ENCODE measurements at places on chromosomes 1 and 21.

DNA sequence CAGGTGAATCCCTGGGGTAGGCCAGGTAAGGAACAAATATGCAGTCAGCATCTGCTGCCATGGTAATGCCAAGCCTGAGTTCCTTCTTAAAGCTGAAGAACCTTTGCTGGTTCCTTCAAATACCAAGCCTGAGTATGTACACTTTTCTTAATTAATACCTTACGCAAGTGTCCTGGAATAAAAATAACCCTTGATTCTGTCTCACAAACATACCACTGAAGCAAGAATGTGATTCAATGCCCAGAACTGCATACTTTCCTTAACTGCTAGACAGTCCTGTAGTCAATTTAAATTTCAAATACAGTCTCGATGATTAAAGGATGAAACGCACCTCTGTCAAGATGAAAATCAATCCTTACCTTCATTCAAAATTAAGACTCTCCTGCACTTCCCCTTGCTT, 634.0 kb upstream of the CHRM3 start:
- no peak for DNase-seq

GRCh38 chr1:33301273-33301984, 19.5 kb downstream of the A3GALT2 start:
- no peak for DNase-seq

DNA sequence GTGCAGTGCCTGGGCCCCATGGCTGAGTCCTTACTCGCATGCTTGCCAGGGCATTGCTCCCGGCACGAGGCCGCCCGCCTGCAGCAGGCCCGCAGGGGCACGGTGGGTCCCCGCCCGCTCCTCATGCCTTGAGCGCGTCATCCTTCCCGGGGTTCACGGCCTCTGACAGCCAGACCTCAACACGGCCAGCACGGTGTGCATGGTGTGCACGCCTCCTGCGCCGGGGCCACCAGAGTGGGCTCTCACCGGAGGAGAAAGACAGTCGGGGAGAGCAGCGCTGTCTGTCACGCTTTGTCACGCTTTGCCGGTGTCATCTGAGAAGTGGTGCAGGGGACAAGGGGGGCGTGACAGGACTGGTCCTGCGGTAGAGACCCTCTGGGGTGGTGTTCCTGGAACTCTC, 11.9 kb upstream of the COL18A1 start:
- DNase-seq, result no peak

DNA sequence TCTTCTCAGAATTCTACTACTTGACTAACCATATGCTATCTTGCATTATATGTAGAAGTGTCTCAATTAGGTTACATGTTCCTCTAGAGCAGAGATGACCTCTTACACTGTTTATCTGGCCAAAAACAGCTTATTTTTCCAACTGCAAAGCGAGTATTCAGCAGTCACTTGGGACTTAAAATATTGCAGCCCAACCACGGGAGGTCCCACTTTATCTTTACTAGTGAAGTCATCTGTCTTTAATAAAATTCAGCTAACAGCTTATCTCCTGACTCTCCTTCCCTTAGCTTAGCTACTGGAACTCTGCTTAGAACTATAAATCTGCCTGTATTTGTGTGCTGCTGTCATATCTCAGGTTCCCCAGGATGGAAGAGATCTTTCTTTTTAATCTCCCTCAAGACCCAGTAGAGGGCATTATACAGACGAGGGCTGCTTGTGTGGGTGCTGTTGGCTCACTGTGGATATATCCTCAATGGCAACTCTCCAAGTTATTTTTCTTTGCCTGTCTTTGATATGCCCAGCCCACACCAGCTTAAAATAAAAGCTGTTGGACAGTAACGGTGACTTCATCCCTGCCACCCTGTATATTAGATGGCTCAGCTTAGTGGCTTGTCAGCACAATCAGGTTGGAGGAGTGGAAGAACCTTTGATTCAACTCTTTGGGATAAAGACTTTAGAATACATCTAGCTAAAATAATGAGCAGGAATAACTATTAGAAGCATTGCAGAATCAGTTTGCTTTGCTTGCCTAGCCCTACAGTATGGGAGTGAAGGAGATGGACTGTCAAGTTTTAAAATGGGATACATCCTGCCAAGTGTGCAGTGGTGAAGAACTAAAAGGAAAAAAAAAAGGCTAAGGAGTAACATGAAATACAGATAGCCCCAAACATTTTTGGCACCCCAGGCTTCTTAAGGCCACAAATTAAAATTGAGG, 9.6 kb downstream of the ENSA start:
- no peak for DNase-seq

GRCh38 chr1:192951691-192952460, 107.3 kb downstream of the UCHL5 start:
- DNase-seq, result no peak

GRCh38 chr1:114253900-114254299, 100.2 kb upstream of the SYT6 start:
- DNase-seq, result no peak

DNA sequence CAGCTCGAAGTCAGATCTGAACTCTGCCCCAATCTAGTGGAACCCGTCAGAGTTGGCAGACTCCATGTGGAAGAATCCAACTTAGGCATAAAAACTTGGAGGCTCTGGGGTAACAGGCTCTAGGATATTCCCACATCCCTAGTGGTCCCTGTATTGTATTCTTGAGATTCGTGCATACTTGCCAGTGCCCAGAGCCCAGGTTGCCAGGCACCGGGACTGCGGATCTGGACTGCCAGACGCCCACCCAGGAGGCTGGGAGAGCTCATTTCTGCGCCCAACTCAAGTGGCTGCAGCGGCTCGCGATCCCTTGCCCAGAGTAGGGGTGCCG, 1.1 kb downstream of the GRIK1 start:
- no peak for DNase-seq

- DNase-seq, result no peak
Observed at GRCh38 chr1:228977741-228978140, 242.5 kb downstream of the RHOU start.

GRCh38 chr1:161805399-161806197, 39.5 kb downstream of the ATF6 start:
- DNase-seq, result no peak

GRCh38 chr1:172708452-172708851, 49.5 kb downstream of the FASLG start:
- DNase-seq, result no peak

DNA sequence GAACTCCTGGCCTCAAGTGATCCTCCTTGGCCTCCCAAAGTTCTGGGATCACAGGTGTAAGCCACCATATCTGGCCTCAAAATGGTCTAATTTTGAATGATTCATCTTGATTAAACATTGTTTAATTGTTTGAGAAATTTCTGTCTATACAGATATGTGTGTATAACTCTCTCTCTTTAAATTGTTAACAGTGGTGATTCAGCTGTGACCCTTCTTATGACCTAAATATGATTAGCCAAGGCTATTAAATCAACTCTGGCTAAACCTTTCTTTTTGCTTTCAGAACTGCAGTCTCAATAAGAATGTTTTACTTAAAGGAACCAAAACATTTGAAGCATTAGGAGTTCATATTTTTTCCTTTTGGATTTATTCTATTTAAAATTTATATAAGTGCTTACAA, 19.2 kb upstream of the B3GALT5 start:
- DNase-seq, result no peak

- no peak for DNase-seq
Observed at GRCh38 chr21:35924714-35925301, 135.5 kb downstream of the SETD4 start.

DNA sequence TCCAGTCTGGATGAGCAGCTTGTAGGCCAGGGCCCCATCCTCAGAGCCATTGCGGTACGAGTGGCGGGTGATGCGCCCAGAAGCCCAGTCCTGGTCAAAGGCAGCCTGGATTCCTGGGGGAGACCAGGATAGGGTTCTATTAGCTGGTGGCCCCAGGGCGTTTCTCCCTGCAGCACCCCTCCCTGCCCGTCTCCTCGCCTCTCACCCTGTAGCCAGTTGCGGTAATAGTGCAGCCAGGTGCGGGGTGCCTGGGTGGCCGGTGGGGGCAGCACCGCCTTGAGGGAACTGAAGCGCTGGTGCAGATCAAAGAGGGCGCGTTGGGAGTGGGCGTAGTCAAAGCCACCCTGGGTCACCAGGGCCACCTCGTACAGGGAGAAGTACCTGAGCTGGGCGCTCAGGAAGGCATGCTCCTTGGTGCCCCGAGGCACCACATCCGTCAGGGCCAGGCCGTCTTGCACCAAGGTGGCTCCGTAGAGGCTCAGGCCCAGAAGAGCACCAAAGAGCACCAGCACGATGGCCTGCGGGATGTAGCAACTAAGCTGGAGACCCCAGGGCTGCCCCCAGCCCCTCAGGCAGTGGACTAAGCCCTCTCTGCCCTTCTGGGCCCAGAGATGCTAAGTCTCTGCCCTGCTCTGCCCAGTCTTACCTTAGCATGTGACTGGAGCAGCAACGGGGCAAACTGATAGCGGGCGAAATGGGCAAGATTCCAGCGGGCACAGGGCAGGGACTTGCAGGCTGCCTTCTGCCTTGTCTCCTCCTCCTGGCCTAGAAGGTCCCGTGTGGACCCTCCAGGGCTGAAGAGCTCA, 15.7 kb downstream of the PTCH2 start:
- no peak for DNase-seq

- no peak for DNase-seq
Observed at GRCh38 chr1:246039584-246039983, 467.5 kb downstream of the SMYD3 start.

DNA sequence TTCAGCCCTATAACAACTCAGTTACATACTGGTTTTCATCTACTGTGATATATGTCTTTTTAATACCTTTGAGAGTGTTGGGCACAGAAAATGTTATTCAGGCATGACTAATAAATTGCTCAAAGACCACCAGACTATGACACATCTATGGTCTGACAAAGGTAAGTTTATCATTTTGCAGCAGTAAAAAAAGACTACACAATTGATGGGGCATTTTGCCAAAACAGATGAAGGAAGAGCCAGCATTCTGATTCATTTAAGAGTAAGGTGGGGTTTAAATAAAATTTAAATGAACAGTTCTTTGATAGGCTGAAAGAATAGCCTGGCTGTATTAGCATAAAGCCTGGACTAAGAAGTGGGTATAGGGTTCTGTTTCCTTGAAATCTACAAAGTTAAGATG, 8.8 kb upstream of the RNPC3 start:
- no peak for DNase-seq

DNA sequence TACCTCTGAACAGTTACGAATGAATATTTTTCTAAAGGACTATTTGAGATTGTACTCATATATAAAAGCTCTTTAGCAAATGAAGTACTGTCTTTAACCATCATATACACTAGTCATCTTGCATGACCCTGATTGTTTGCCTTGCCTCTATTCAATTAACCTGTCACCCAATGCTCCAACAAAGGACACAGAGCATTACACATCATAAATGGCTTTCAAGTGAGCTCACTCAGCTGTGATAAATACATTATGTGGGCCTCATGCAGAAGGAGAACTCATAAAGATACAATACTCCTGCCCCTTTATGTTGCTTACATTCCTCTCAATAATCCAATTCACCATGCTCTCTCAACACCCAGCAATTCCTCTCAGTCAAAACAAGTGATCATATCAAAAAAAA, 993.0 kb upstream of the PRMT6 start:
- DNase-seq, result no peak

GRCh38 chr1:228871314-228872061, 136.2 kb downstream of the RHOU start:
- no peak for DNase-seq

- DNase-seq, result no peak
Observed at GRCh38 chr1:3080053-3080955, 11.3 kb downstream of the PRDM16 start.

- DNase-seq, result no peak
Observed at GRCh38 chr21:34890724-34891612, 158.1 kb downstream of the RUNX1 start.

GRCh38 chr1:168631671-168632400, 55.4 kb downstream of the XCL1 start:
- no peak for DNase-seq

DNA sequence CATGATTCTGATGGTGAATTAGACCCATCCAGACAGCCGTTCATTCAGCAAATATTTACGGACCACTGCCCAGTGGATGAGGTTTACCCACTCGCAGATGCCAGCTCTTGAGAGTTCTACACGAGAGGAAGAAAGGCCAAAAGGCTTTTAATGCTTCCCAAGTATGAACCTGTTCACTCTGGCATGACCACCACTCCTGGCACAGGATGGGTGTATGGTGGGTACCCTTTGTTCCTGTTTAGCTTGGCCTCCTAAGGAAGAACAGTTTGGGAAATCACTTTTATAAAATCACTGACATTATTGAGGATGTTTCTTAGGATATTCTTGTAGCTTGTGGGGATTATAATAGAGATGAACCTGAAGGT, 67.2 kb downstream of the HMGB4 start:
- no peak for DNase-seq

- DNase-seq, result no peak
Observed at GRCh38 chr1:88463401-88463985, 220.6 kb upstream of the PKN2 start.

DNA sequence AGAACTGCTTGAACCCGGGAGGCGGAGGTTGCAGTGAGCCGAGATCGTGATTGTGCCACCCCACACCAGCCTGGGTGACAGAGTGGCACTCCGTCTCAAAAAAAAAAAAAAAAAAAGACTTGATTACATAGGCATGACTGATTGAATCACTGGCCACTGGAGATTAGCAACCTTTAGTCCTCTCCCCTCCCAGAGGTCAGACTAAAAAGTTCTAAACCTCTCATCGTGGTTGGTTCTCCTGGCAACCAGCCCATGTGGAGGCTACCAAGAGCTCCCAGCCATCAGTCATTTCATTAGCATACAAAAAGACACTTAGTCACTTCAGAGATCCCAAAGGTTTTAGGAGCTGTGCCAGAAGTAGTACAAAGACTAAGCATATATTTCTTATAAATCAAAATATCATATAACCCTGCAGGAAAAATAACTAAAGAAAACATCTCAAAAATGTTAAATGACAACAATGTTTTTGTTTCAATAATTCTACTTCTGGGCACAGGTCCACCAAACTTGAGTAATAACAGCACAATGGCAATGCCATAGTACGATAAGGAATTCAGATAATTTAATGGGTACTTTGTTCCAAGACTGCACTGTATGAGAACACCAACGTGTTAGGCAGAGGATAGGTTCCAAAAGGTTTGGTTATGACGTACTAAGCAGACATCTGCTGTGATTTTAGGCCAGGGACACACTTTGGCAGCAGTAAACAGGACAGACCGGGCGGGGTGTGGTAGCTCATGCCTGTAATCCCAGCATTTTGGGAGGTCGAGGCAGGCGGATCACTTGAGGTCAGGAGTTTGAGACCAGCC, 18.1 kb downstream of the USP48 start:
- DNase-seq, result no peak
